ENCODE measurements at places on chromosomes 6 and 20.

GRCh38 chr6:168195712-168196111, 116.7 kb upstream of the FRMD1 start:
- no peak for DNase-seq

DNA sequence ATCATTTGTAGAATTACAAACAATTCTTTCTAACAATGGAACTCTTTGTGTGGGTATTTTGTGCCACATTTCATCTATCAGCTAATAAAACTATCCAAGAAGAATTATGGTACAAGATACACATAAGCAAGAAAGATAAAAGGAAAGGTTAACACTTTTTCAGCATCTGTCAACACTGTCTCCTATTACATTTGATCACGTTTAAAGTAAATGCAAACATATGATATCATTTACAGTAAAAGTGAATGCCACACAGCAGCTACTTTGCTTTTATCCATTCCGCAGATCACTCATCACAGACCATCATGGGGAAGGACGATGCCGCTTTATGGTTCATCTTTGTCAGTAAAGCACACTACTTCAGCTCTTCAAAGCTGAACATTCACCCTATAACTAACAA, 456.4 kb upstream of the MANEA start:
- DNase-seq: no peak

GRCh38 chr20:41456351-41456750, 89.7 kb upstream of the EMILIN3 start:
- DNase-seq: no peak

- DNase-seq: no peak
Measured at GRCh38 chr6:53441761-53442160, 93.0 kb upstream of the ELOVL5 start.
